ENCODE measurements at places on chromosomes 16 and 17. TPM values are rescaled to one million over a fixed set of nuclear protein-coding genes. Genes with fewer than 3 reads are reported as not detected.

SULT1A1 gene
- 6.2 TPM for total RNA-seq

SMARCE1 gene
- 96.7 TPM for total RNA-seq

GRCh38 chr17:59329176-59330052, 2.0 kb upstream of the YPEL2 start:
- DNase-seq, result peak; percentile 63

- no peak for DNase-seq
Observed at GRCh38 chr17:61486135-61487120, 34.2 kb downstream of the TBX4 start.

- DNase-seq, result peak; percentile 74
Observed at GRCh38 chr17:75601057-75601987, 13.7 kb downstream of the MYO15B start.

GRCh38 chr17:21021208-21021803, 21.5 kb downstream of the USP22 start:
- no peak for DNase-seq

GRCh38 chr16:8887952-8888560, 5.9 kb downstream of the LITAFD start:
- DNase-seq, result no peak

DNA sequence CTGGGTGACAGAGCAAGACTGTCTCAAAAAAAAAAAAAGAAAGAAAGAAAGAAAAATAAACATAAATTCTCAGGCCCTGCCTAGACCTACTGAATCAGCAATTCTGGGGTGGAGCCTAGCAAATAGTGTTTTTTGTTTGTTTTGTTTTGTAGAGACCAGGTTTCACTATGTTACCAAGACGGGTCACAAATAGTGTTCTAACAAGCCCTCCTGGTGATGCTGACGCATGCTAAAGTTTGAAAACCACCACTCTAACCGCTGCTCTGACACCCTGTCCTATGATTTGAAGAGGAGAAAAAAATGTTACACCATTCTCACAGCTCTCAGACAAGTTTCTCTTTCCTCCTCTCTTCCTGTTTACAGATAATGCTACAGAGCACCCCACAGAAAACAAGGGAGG, 1.5 kb downstream of the MRPL10 start:
- peak; percentile 82 for DNase-seq

DNA sequence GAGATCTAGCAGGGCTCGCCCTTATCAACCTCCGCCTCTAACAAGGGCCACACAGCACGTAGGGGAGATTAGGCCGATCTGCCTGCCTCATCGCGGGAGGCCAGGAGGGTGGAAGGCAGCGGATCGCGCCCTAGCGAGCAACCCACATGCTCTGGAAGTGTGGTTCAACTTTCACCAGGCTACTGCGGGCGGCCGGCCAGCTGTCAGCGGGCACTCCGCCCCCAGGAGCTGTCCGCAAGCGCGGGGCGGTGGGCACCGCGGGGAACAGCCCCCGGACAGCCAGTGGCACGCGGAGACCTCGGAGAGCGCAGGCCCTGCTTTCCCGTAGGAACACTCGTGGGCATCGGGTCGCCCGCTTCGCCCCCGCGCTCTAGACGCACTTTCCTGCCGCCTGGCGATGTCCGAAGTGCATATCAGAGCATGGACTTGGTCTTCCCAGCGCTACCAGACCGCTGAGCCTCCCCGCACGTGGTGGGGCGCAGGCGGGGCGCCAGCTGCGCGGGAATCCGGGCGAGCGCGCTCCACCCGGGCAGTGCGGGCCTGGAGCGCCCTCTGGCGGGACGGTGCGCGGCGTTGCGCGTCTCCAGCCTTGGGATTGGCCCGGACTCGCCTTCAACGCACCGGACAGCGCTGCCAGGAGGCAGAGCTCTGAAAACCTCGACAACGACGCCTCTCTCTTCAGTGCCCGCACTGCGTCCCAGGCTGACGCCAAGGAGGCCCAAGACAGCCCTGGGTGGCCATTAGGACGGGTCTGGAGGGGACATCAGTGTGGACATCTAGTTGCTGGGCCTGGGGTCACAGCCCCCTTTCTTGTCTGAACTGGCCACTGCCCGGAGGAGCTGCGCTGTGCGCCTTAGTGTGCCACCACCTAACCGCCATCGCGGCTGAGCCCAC, 3.6 kb upstream of the ZNHIT3 start:
- DNase-seq, result peak; percentile 82

GRCh38 chr17:9928601-9929333, 23.7 kb upstream of the RCVRN start:
- no peak for DNase-seq

DNA sequence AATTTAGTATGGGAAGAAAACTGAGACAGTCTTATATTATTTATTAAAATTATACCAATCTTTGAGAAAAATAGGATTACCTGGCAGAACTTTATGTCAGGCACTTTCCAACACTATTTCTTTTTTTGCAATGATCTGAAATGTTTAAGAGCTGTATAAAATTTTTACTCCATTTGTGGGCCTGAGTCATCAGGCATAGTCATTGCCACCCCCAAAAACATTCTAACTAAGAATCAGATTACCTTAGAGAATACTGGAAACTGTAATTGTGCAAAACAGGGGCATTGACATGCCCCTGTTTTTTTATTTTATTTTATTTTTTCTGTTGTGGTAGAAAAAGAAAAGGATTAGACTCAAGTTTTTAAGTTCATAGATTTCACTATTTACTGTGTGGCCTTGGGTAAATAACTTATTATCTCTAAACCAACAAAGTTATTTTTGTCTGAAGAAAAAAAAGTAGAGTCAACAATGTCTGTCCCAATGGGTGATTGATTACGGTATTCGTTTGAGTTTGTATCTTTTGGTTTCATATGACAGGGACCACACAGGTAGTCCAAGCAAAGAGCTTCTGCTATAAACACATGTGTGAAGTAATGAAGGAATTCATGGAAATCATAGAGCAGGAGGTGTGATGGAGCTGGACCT, 24.6 kb downstream of the VAT1L start:
- DNase-seq, result no peak

- no peak for DNase-seq
Observed at GRCh38 chr17:36859003-36859300, 78.3 kb upstream of the LHX1 start.

DNA sequence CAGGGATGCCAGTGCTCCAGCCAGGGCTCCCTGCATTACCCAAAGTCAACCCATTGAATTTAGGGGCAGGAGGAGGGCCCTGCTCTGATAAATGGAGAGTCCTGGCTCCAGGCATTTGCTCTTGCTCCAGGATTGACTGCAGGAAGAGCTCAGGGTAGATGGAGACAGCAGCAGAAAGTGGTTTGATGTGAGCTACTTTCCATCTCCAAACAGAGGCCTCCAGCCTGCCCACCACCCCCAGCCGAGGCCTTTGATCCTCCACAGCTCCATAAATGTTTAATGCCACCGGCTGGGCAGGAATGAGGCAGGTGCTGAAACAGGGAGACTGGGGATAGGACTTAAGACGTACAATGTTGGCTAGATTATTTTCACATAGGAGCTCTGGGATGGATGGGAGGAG, 4.3 kb upstream of the SEZ6 start:
- no peak for DNase-seq

Measured in activated CD4-positive, alpha-beta memory T cell treated with anti-CD3 and anti-CD28 coated beads, Interleukin-2, amount 10 ng/mL, durations not matched to agents 7 days and 5 days (primary cell).